ENCODE measurements at places on chromosomes 1 and 21.

DNA sequence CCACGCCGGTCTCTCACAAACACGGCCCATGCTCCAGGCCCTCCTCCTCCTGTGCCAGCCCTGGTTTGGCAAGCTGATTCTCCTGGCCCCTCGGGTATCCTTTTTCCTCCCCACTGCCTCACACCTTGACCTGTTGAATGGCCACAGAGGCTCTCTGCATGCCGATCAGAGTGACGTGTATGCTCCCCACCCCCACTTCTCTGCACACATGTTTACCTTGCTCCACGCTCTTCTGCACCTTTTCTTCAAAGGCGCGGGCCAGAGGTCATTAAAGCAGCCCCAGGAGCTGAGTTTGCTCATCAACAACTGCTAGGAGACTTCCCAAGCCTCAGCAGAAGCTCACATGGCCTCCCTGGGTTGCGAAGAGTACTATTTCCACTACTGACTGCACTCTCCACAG is 139.3 kb upstream of the EDN2 start:
- DNase-seq = peak; percentile 12

GRCh38 chr1:109914587-109915240 is 4.1 kb downstream of the CSF1 start:
- DNase-seq = no peak

DNA sequence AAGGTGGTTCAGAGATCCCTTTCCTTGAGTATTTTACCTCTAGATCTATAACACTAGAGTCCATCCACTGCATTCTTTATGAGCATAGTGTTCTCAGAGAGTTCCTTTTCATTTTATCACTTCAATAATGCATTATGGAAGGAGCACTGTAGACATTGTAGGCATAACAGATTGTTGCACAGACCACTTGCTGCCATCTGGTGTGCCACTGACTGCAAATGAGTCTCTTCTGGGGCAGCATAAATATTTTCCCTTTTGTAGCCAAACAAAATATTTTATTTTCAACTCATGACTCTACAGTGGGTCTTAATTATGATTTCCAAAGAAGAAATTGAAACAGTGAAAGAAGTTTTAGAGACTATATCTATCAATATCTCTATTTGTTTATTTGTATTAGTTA is 290.4 kb downstream of the OLFM3 start:
- DNase-seq = no peak

DNA sequence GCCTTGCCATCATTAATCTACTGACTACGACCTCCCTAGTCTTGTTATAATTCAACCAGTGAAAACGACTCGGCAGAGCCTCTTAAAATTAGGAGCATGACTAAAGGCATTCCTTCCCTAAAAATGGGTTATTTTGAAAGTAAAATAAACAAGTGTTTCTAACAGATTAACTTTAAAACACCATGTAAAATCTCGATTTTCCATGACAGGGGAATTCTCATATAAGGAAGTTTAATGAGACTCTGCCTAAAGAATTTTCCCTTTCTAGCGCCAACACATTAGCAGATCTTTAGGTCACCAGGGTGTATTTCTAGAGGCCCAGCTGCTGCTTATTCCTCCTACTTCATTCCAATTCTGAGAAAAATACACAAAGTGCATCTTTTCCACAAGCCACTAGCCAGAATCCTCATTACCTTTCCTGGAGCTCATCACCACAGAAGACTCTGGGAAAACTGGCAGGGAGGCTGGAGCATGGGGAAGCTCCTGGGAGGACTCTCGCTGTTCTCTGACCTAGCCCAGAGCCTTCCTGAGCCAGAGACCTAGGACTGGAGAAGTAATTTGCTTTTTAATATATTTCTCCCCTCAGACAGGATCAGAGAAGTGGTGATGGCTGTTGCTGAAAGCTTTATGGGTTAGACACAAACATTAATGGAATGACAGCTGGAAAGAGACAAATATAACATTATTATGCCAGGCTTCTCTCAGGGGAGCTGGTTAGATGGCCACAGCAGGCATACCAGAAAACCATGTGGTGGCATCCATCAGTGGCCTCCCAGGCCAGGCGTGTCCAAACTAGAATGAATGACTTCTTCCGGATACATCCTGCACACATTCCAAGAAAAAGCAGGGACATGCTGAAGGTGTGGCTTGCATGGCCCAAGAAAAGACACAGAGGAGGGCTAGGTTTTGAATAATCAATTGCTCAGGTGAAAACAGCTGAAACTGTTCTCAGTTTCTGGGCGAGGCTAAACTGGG is 63.6 kb upstream of the CTTNBP2NL start:
- no peak for DNase-seq

DNA sequence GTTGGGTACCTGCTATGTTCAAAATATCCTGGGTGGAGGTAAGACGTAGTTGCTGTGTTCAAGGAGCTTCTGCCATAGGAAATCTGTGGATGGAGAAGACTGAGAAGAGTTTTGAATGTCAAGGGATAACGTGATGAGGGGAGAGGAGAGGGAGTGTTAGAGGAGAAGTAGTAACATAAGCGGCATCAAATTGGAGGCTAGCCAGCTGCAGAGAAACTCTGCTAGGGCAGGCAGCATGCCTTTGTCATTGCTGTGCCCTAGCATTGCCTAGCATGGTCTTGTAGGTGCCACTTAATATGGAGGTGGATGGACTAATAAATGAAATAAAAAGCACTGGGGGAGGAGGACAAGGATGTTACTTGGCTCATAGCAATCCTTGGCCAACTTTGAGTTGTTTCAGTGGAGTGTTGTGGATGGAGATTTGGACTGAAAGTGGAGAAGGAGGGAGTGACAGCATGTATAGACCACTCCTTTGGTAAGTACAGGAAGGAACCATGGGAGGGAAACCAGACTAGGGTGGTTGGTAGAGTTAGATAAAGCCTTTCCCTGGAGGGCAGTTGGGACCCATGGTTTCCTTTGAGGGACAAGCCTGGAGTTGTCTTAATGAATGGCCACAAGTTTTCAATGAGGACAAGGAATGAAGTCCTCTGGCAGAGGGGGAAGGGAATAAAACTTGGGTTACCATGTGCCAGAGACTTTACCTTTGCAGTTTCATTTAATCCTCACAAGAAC is 6.3 kb downstream of the VANGL1 start:
- no peak for DNase-seq

DNA sequence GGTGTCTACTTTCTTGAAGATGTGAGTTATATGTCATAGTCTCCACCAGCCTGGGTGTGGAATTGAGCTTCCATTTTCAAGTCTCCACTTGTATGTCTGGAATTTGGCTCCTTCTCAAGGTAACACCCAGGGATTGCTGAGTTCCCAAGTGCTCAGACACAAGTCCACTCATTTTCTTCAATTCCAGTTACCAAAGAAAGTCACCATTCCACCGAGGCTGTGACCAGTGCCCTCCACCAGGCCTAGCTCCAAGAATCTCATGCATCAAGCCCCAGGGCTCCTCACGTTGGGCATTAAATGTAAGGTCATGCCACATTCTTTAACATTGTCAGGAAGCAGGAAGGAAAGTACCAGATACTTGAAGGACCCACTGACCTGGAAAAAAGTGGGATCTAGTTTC is 2.4 kb upstream of the RAB4A start:
- DNase-seq = no peak

DNA sequence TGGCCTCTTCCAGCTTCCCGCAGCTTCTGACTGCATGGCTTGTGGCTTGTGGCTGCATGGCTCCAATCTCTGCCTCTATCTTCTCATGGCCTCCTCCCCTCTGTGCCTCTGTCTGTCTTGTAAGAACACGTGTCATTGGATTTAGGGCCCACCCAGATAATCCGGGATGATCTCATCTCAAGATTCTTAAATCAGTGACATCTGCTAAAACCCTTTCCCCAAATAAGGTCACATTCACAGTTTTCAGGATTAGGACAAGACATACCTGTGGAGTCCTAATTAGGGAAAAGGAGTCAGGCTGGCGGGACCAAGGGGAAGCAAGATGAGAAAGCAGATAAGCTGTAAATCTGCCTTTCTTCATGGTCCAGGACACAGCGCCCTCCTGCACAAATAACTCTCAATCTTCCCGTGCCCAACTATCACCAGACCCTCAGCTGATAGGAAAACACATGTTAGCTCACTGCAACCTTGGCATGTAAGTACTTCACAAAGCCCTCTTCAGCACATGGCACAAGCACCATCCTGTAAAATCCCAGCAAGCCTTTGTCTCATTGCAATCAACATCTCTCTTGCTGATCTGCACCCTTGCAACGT is 82.2 kb downstream of the SPSB1 start:
- no peak for DNase-seq

GRCh38 chr1:25519624-25520023 is 23.8 kb upstream of the LDLRAP1 start:
- DNase-seq = no peak

GRCh38 chr1:64955097-64956009 is 11.0 kb downstream of the JAK1 start:
- DNase-seq = peak; percentile 41

DNA sequence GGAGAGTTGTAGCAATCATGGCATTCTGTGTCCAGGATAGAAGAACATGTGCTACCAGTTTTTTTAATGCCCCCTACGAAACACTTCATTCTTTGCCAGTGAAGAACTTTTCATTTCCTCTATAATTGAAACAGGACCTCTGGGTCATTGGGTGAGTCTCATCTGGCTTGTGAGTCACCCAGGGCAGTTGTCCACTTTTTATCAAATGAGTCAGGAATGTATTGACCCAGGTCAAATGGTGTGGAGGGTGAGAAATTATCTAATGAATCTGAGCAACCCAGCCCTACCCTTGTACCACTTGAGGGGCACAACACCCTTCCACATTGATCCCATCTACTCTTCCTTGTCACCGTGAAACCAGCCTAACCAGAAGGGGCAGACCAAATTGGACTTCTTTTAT is 417.3 kb upstream of the PROX1 start:
- DNase-seq = no peak

DNA sequence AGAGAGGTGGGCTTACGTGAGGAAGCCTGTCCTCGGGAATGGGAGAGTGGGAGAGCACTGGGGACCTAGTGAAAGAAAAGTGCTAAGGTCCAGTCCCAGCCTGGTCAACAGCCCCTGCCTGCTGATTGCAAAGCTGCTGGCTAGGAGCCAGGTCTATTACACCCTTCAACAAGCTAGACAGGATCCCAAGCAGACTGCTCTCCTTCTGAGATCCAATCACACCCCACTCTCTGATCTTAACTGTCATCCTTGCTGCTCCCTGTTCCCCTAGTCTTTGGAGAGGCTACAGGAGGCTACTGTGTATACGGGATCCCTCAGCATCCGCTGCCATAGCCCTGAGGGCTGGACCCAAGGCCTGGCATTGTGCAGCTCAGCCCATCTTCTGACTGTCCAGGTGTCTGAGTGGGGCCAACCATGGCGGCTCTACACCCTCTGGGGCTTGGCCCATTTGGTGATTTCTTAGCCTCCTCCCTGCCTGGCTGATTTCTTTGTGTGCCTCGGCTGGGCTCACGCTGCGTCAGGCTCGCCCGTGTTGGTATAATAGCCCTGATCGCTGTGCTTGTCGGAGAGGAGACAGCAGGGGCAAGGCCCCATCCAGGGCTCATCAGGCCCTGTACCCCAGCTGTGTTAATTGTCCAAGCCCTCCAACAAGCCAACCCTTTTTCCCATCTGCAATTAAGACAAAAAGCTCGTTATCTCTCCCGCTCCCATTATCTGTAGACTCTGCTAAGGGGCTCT is 43.9 kb downstream of the NAV1 start:
- DNase-seq = no peak

- DNase-seq = no peak
These were observed 107.2 kb upstream of the MARK1 start for GRCh38 chr1:220420726-220421125.

DNA sequence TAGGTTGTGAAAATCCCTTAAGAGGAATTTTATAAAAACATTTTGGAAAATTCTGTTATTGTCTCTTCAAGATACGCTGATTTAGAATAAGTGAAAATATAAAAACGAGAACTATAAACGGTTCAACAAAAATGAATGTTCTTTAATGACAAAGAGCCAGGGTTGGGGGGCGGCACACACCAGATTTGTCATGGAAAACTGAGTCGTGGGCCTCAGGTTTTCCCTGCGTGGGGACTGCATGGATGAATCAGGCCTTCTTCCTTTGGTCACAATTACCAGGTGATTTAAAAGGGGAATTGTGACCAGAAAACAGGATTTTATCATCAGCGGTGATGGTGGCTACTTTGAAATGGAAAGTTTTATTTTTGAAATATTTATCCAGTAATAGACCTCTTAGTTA is 8.6 kb downstream of the LHX4 start:
- DNase-seq = no peak

DNA sequence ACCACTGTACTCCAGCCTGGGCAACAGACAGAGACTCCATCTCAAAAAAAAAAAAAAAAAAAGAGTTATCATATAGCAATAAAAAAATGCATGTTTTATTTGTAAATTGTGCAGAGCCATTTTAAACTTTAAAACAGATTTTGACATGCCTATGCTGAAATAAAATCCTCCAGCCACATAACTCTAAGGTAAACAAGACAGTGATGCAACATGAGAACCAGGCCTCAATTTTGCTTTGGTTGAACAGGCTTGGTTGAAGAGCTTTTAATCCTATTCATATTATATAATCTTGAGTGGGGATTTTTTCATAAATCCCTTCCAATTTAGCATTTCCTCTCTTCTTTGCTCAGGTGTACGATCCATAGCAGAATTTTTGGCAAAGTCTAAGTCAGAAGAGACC is 26.1 kb downstream of the ARMH1 start:
- no peak for DNase-seq

DNA sequence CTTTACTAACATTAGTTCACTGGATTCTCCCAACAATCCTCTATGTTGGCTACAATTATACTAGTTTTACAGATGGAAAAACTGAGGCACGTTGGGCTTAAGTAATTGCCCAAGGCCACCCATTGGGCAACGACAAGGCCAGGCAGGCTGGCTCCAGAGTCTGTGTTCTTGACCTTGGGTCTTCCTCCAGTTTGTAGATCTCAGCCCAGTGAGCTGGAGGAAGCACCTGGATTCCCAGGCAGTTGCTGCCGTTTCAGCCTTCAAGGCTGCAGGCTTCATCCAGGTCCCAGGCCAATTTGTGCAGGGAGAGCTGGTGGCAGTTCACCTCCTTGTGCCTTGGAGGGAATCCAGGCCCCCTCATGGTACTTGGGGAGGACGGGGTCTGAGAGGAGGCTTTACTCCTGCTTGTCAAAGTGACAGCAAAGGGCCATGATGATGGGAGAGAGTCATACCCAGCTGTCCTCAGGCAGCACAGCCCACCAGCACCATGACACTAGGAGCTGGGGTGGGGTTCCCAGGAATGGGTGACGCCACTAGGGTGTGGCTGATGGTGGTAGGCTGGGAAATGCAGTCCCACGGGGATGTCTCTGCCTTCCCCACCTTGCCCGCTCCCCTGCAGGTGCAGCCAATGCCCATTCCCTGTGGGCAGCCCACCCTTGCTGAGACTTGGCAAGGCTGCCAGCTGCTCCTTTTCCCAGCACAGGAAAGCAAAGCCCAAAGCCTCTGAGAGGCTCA is 27.1 kb downstream of the PKP1 start:
- no peak for DNase-seq

DNA sequence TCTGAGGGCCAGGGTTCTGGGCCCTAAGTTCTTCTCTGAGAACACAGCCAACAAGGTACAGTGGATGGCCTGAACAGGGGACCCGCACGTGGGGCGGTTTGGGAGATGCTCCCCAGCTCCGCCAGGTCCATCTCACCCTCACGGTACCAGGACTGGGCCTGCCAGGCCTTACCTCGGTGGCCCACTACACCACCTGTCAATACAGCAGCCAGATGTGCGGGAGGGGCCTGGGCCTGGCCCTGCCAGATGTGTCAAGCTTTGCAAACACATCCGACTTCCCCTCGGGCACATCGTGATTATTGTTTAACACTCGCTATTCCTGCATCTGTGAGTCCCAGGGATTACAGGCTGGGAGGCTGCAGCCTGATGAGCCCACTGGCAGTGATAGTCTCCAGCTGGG is 122.4 kb downstream of the LACTBL1 start:
- DNase-seq = no peak

GRCh38 chr1:190615818-190616217 is 138.2 kb upstream of the BRINP3 start:
- DNase-seq = peak; percentile 62
